ENCODE measurements at places on chromosomes 16 and 17.

GRCh38 chr17:28211811-28212210 is 107.2 kb upstream of the TMEM97 start:
- DNase-seq = no peak

- no peak for DNase-seq
Measured at GRCh38 chr16:13157082-13157481, 255.7 kb downstream of the SHISA9 start.

- no peak for DNase-seq
Measured at GRCh38 chr17:66835476-66835875, 559 bp downstream of the CACNG5 start.

DNA sequence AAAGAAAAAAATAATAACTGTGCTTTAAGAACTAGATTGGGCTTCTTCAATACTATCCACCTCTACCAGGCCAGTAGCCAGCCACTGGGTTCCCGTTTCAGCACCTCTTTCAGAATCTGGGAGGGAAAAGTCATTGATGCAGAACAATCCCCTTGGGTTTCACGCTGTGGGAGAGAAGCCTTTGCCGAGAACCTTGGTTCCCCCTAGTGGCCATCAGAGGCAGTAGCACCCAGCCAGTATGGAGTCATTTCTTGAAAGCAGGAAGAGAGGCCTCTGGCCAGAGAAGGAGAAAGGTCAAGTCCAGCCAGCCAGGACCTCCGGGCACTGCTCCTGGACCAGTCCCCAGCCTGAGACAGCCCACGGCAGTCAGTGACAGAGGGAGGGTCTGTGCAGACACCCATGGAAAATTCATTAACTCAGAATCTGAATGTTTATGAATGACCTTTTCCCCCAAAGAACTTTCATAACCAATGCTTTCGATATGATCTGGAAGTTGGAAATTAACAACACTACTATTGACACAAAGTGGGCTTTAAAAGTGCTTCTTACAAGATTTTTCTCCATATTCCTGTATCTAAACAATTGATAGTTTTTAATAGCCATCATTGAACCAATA is 51.2 kb upstream of the CDH5 start:
- DNase-seq = peak; percentile 29

DNA sequence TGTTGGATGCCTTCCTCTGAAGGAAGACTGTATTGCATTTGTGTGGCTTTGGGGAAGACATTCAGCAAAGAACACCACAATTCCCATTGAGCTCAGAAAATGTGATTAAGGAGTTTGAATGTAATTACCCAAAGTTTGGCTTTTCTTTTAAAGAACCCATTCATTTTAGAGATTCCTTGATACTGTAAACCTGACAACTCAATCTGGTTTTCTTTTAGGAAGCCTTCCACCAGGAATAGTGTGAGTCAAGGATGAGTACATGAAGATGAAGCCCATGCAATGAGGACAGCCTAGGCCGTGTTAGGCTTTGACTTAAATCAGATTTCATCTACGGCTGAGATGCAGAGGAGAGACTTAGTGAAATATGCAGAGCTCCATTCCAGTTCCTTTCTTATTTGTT is 271.7 kb upstream of the TBX2 start:
- no peak for DNase-seq

GRCh38 chr17:70181866-70182265 is 12.5 kb downstream of the KCNJ2 start:
- no peak for DNase-seq

DNA sequence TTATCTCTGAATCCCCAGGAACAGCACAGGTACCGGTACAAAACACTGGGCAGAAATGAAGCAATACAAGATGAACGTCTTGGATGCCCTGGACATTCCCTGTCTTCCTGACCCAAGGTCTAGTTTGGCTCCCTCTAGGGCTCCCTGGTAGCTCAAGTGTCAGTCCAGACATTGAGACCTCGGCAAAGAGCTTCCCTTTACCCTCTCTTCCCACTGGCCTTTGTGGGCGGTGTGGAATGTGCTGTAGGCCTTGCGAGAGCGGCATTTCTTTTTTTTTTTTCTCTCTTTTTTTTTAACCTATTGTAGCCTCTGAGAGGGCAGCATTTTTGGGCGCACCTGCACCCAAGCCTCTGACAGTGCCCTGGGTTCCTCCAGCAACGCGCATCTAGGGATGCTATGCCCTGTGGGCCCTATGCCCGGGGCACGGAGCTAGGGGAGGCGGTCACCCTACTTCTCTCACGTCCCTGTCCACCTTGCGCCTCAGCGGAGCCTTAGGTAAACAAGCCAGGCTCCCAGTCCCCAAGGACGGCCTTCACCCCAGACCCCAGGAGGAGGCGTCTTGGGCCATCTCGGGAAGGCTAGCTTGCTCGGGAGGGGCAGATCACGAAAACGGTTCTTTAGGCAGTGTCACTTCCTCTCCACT is 1.2 kb upstream of the NFATC3 start:
- DNase-seq = no peak

GRCh38 chr17:60562421-60562820 is 36.4 kb upstream of the APPBP2 start:
- no peak for DNase-seq

DNA sequence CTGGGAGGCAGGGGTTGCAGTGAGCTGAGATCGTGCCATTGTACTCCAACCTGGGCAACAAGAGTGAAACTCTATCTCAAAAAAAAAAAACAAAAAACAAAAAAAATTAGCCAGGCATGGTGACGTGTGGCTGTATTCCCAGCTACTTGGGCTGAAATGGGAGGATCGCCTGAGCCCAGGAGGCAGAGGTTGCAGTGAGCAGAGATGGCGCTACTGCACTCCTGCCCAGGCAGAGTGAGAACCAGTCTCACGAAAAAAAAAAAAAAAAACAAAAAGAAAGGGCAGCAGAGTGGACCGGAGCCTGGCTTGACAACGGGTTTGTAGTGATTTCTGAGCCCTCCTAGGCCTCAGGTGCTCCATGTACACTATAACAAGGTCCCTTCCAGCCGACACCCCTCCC is 33.1 kb downstream of the PEMT start:
- no peak for DNase-seq

- DNase-seq = no peak
Measured at GRCh38 chr17:3600529-3601205, 8.5 kb downstream of the TRPV1 start.

DNA sequence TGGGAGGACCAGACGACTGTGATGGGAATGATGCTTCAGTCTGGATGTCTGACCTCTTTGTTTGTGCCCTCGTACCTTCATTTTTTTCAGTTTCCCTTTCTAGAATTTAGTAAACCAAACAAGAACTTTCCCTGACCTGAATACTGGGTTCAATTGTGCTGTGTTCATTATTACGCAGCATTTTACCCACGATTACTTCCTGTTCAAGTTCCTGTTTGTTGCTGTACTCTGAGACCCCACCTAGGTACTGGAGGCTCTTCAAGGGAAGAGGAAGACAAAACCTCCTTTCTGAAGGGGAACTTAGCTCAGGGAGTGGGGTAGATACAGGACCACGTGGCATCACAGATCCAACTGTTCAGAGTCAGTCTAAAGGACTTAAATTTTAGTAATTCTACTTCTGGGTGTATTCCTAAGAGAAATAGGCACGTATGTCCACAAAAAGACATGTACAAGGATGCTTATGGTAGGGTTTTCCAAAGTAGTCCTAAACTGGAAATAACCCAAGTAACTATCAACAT is 9.2 kb upstream of the PRKCB start:
- DNase-seq = no peak

- DNase-seq = no peak
Measured at GRCh38 chr17:33370401-33370800, 77.3 kb upstream of the ASIC2 start.

DNA sequence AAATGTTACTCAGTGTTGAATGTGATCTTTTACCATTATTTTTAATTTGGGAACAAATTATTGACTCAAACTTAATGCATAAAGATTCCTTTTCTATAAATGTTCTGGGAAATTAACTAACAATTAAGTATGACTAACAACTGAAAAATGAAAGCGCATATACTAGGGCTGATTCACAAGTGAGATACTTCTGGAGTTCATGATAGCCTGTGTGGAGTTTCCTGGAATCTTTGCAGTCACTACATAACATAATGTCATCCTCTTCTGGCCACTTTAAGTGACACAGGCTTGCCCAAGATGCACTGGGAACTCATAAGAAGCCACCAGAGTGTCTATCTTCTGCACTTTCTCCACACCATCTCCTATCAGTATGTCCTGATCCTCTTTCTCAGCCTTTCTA is 450.3 kb upstream of the CDH11 start:
- no peak for DNase-seq

- no peak for DNase-seq
Measured at GRCh38 chr16:69564845-69565670, 708 bp upstream of the NFAT5 start.

DNA sequence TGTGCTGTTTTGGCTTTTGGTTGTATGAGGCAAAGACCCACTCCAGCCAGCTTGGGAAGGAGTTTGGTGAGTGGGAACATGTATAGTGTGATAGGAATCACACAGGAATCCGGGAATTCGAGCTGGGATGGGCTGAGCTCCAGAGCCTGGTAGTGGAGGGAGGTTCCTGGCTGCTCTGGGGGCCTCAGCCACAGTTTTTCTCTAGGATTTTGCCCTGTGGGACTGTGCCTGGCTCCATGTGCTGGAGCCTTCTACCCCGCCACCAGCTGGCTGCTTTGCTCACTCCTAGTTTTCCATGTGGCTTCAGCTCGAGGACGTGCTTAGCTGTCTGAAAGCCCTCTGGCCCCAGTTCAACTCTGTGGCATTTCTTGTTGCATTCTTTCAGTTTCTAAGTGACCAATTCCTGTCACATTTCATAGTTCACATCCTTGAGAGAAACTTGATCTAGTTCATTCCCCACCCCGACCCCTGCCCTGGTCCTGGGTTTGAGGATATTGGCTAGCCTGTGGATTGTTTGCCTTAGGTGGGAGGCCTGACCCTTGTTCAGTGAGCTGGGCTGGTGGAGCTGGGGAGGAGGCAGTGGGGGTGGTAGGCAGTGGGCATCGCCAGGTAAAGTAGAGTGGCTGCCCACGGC is 5.0 kb downstream of the SEC14L1 start:
- DNase-seq = no peak

GRCh38 chr16:81638286-81638945 is 140.7 kb upstream of the PLCG2 start:
- DNase-seq = no peak

- DNase-seq = no peak
Measured at GRCh38 chr17:33978889-33979288, 276.2 kb upstream of the CCL2 start.

- DNase-seq = no peak
Measured at GRCh38 chr16:81734632-81735434, 44.3 kb upstream of the PLCG2 start.

- DNase-seq = peak; percentile 62
Measured at GRCh38 chr16:4682616-4683254, 10.6 kb upstream of the NUDT16L1 start.

DNA sequence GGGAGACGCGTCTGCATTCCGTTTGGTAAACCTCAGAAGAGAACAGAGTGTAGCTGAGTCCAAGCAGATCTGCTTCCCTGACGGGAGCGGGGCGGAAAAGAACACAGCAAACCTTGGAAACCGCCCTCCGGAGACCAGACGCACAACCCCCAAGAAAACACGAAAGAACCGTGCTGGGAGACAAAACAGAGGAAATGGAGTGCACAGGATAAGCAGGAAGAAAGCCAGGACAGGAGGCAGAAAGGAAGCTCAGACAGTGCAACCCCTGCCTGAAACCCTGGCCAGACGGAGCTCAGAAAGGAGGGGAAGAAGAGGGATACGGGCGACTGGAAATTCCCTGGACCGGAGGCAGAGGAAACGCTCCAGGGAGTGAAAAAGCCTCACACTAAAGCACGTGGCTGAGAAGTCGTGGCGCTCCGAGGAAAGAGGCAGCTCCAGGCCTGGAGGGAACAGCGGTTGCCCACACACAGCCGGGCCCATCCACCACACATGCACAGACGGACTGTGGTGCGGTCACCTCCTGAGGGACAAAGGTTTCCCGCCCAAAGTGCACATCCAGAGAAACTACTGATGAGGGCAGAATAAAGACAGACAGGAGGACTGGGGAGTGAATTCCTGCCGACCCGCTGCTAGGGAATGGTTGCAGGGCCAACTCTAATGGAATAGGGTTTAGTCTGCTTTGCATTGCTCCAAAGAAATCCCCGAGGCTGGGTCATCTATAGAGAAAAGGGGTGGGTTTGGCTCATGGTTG is 10.2 kb downstream of the DPEP1 start:
- DNase-seq = no peak

- DNase-seq = no peak
Measured at GRCh38 chr16:30499284-30499683, 26.7 kb downstream of the ITGAL start.

DNA sequence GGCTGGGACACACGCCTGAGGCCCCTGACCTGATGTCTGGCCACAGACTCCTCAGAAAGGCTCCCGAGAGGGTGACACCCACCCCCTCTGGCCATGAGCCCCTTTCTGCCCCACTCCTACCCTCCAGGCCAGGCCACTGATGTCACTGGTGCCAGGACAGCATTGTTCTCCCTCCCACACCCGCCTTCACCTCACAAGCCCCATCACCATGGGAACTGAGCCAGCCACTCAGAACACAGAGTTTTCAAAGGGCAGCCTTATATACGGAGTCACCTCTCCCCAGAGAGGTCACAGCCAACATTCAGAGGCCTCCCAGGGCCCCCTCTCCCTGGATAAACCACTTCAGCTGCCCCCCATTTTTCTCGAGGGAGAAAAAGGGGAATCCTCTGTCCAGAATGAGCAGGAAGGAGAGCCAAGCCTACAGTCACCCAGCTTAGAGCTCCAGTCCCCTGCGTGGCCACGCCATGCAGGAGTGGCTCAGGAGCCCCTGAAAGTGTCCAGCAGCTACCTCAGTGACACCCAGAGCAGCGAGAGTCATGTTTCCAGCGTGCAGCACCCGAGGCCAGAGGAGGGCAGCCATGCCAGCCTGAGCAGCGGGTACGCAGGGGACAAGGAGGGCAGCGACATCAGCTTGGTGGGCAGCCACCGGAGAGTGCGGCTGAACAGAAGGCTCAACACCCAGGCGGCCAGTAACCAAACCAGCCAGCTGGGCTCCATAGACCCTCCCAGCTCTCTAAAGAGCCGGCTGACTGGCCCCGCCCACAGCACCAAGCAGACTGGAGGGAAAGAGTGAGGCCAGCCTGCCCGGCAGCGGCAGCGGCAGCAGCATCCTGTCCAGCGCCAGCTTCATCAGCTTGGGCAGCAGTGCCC is at the start of gene C16orf82:
C16orf82 (plus strand) TSS at position 260 of the 870 bp plus-strand sequence.
- no peak for DNase-seq

DNA sequence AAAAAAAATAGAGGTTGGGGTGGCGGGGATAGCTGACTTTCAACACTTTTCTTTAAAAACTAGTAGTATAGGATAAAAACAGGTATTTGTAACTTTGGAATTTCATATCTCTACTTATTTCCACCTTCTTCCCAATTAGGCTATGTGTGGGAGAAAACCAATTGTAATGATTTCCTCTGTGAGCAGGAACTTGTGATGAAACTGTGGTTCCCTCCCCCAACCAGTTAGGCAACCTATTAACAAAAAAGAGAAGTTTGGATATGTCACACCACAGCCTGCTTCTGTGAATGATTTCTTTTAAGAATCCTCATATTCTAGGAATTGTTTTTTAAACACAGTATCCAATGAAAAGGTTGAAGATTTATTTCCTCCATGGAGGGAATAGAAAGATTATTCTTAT is 1.9 kb downstream of the IGSF6 start:
- no peak for DNase-seq
